Thyroid gland (tissue), 4 donors: ENCODE measurements at places on chromosomes 6 and 20.

- DNase-seq: no peak
Measured at GRCh38 chr6:39806278-39806677, 14.1 kb downstream of the DAAM2 start.

- DNase-seq: peak; percentile 5
Measured at GRCh38 chr6:15966000-15966520, 162.8 kb upstream of the MYLIP start.

DNA sequence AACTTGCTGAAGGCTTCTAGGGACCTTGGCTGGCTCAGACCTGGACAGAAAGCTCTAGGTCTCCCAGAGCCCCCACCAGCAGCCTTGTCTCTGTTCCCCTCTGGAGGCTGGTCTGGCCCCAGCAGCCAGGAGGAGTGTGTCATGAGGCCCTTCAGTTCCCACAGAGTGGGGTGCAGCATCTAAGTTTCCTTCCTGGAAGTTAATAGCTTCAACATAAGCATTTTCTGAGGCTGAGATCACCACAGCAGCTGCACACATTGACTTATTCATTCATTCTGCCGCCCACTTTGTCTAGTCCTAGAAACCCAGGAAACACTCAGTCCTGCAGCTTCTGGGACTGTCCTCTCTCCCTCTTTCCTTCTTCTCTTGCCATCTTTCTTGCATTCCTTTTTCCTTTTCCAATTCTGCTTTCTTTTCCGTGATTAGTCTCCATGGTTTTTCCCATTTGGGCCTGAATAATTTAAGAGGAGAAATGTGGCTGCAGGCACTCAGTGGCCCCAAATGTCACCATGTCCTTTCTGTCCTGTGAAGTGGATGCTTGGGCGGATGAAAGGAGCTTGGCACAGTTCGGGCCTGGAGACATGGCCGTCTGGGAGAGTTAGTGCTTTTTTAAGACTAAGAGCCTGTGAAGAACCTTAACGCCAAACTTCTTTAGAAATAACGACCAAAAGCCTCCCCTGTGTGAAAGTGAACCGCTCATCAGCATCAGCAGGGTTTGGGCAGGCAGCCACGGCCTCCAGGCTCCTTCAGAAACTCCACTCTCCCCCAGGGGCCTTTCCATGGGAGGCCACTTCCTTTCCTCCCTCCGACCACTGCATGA is 31.0 kb upstream of the PCMTD2 start:
- peak; percentile 46 for DNase-seq

GRCh38 chr6:14818422-14818884 is 427.4 kb upstream of the JARID2 start:
- no peak for DNase-seq

DNA sequence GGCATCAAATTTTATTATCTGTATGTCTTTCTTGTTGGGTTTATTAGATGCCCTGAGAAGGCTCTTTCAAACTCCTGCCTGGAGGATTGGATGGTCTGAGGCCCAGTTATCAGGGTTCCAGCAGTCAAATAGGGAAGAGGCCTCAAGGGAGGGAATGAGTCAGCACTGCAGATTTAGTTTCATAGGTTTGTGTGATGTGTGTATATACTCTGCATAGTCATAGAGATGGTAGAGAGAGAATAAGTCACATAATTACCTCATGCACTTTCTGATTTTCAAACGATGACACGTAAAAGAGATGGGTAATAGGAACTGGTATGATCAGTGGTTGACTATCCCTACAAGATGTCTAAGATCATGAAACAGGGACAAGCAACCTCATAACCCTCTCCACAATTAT is 82.1 kb downstream of the ADAT2 start:
- DNase-seq: no peak

- DNase-seq: no peak
Measured at GRCh38 chr6:159038914-159039884, 5.6 kb downstream of the TAGAP start.

DNA sequence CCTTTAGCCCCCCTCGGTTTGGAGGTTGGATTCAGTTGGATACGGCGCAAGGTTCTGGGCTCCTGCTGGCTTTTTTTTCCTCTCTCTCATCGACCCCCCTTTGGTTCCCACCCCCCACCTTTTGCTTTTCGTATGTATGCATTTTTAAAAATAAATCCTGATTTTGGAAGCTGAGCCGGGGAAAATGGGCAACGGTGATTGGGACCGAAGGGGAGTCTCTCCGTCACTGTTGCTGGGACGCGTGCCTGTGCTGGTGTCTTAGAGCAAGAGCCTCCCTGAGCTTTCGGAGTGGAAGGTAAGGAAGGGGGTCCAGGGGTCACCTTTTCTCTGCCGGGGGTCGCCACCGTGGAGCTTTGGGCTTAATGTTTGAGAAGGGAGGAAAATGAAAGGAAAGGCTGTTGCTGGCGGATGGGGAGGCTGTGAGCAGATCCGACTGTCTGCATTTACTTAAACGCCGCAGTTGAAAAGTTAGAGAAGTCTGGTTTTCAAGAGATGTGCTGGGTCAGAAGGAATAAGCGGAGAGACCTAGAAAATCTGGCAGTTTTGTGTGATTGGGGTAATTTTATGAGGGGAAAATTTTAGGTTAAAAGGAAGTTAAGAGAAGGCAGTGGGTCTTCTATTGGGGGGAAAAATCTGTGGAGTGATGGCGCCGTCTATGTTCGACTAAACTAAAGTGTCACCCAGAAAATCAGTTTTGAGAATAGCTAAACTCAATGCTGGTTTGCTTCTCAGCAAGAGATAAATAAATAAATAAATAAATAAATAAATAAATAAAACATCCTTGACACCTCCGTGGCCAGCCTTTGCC is 828 bp downstream of the ADGRB3 start:
- peak; percentile 22 for DNase-seq

DNA sequence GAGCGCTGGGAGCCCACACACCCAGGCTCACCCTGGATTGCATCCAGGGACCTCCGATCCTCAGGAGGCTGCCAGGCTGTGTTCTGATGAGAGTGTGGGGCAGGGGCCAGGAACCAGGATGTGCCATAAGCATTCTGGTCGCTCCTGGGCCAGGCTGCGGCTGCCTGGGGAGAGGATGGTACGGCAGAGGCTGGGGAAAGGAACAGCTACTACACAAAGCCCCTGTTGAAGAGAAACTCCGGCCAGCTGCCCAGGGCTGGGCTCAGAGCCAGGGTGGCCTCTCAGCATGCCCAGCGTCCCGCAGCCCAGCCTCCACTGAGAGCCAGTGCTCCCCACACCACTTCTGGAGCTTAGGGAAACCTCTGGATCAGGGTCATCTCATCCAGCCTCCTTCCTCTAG is 21.7 kb upstream of the OCSTAMP start:
- peak; percentile 88 for DNase-seq

DNA sequence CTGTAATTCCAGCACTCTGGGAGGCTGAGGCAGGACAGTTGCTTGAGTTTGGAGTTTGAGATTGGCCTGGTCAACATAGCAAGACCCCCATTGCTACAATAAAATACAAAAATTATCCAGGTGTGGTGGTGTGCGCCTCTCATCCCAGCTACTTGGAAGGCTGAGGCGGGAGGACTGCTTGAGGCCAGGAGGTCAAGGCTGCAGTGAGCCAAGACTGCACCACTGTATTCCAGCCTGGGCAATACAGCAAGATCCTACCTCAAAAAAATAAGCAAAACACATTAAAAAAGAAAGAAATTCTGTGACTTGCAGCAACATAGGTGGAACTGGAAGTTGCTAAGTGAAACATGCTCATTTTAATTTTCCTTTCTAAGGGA is 106.0 kb upstream of the NFATC2 start:
- no peak for DNase-seq

DNA sequence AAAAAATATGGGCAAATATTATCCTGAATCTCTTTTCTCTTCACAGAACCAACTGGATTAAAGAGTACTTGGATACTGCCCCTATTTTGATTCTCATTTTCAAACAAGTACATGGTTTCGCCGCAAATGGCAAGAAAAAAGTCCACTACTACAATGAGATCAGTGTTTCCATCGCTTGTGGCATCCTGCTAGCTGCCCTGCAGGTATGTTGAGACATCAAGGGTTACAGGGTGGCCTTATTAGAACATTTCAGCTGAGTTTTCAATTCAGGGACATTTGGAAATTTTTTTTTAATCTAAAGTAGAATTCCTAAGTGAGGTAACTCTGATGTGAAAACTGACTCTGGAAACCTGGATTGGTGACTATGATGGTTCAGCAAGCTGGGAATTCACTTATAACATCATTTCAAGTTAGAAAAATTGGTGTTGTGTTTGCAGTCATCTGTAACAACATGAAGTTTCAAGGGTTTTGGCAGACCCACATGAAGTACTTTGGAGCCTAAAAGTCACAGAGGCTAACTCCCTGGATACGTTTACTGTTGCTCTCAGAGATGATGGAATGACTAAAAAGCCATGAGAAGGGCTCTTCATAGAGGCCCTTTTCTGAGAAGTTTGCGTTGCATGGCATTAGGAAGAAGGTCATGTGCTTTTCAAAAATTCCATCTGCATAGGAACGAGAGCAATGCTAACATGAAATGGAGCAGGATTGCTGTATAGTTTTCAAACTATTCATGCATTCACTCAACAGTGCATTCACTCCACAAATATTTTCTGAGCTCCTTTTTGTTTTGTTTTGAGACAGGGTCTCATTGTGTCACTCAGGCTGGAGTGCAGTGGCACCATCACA is 25.5 kb downstream of the IYD start:
- DNase-seq: peak; percentile 63

GRCh38 chr6:145244349-145245100 is 490.8 kb downstream of the EPM2A start:
- DNase-seq: no peak

- peak; percentile 4 for DNase-seq
Measured at GRCh38 chr20:17614812-17615644, 45.2 kb downstream of the DSTN start.

GRCh38 chr20:45347936-45348778 is at the start of gene SDC4:
TSS of gene SDC4 (minus strand) at chr20:45348424. CDS start at chr20:45348384, 40 bp downstream.
- peak; percentile 69 for DNase-seq

- no peak for DNase-seq
Measured at GRCh38 chr6:127173156-127173940, 54.9 kb downstream of the RSPO3 start.

DNA sequence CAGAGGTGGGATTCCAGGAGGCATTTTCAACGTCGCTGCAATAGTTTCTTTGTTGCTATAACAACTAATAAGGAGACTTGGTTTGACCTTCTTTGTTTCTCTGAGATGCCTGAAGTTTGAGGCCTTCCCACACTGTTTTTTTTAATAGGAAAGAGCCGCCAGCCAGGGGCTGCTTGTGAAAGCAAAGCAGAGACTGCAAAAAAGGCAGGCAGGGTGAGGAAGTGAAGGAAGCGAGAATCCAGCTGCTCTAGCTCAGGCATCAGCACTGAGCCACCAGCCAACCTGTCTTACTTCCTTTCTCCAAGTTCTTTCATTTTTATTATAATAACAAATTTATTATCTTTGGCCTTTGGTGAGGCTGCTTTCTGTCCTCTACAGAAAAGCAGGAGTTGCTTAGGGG is 179.1 kb downstream of the DOK5 start:
- DNase-seq: no peak

- no peak for DNase-seq
Measured at GRCh38 chr6:28115799-28116198, 8.6 kb upstream of the ZSCAN16 start.

GRCh38 chr20:52010541-52010940 is 181.0 kb downstream of the ZFP64 start:
- no peak for DNase-seq

DNA sequence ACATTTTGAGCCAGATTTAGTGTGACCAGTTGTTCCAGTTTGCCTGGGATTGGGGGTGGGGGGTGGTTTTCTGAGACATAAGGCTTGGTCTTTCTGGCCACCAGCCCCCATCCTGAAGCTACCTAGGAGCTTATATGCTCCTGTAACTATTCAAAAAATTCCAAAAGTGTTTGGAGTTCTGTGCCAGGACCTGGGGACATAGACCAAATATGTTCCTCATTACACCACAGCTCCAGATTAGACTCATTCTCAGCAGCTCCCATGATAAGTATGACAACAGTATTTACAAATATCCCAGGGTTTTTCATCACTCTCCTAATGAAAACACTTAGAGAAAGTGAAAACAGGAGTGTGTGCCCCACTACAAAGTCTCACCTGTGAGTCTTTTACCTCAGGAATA is 37.8 kb upstream of the RNF144B start:
- DNase-seq: no peak

DNA sequence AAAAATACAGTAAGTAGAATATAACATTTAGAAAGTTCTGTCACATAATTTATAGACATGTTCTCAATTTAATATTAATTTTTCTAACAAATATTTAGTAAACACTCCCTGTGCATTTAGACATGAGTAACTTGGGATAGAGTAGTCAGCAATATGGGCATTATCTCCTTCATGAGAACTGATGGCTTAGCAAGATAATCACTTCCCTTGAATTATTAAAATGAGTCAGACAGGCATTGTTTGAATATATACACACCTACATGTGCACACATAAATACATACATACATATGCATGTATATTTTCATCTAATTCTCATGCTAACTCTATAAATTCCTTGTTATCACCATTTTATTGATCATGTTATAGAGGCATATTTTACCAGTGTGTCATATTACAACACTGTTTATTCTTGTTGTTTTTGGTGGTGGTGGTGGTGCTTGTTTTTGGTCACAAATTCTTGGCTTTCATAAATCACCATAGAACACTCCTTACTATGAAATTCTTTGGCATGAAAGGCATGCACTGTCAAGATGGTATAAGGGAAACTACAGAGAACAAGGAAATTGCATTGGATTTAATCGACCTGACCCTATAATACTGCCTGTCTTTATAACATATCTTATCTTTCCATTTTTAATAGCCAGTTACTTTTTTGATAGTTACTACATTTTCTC is 434.5 kb upstream of the MANEA start:
- no peak for DNase-seq

DNA sequence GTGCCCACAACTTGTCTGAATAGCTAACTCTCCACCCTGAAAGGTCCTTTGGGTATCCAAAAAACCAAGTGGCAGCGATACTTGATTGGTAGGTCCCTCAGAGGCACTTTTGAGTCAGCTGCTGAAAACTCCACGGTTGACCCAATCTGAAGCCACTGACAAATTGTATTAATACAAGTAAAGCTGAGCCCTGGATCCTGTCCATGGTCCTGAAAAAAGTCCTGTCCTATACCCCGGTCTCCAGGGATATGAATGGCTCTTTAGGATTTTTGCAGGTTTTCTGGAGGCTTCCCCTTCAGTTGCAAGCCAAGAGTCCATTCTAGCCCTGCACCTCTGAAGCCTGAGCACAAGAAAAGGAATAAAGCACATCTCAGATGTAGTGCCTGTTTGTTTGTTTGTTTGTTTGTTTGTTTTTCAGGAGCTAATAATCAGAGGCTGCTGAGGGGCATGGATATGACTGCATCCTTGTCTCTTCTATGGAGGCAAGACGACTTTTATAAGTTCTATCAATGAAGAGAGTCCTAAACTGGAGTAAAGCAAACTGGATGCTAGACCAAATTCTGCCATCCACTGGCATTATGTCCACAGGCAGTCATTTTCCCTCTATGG is 1.7 kb upstream of the SLC12A5 start:
- peak; percentile 42 for DNase-seq

GRCh38 chr20:44073011-44073674 is 113.8 kb downstream of the JPH2 start:
- DNase-seq: no peak
